AG09319 (cell line): ENCODE measurements at places on chromosomes 7 and 10.

DNA sequence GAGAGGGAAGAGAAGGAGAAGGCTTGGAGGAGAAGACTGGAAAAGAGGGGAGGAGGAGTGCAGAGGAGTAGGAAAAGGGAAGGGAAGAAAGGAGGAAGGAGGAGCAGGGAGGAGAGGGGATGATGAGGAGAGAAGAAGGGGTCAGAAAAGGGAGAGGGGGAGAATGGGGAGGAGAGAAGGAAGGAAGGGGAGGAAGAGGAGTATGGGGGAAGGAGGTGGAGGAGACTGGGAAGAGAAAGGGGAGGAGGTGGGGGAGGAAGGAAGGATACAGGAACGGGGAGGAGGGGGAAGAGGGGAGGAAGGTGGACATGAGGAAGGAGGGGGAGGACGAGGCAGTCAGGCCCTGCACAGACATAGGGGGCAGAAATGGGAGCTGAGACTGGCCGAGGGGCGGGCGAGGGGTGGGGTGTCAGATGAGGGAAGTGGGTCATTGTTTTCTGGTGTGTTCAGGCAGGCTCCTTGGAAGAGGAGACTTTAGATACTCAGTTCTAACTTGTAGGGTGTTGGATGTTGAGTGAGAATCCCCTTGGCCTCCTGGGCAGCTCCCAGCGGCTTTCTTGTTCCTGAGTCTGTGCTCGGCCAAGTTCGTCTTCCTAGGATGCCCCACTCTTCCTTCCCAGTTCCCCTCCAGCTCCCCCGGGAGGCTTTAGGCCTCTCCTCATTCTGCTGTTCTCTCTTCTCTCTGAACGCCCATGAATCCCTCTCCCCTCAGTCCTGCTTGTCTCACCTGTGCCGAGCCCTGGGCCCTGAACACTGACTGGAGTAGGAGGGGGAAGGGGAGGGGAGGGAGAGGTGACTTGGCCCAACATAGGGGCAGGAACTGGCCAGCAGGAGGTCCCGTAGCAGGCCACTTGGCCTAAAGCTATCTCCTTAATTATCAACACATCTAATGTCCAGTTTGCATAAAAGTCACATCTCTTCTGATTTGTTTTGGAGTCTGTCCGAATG, 12.8 kb upstream of the CRHR2 start:
- DNase-seq: no peak

- no peak for DNase-seq
These were observed 20.8 kb downstream of the GHRHR start for GRCh38 chr7:30984359-30985107.

- DNase-seq: no peak
These were observed 302.2 kb downstream of the ADARB2 start for GRCh38 chr10:1434912-1435692.

DNA sequence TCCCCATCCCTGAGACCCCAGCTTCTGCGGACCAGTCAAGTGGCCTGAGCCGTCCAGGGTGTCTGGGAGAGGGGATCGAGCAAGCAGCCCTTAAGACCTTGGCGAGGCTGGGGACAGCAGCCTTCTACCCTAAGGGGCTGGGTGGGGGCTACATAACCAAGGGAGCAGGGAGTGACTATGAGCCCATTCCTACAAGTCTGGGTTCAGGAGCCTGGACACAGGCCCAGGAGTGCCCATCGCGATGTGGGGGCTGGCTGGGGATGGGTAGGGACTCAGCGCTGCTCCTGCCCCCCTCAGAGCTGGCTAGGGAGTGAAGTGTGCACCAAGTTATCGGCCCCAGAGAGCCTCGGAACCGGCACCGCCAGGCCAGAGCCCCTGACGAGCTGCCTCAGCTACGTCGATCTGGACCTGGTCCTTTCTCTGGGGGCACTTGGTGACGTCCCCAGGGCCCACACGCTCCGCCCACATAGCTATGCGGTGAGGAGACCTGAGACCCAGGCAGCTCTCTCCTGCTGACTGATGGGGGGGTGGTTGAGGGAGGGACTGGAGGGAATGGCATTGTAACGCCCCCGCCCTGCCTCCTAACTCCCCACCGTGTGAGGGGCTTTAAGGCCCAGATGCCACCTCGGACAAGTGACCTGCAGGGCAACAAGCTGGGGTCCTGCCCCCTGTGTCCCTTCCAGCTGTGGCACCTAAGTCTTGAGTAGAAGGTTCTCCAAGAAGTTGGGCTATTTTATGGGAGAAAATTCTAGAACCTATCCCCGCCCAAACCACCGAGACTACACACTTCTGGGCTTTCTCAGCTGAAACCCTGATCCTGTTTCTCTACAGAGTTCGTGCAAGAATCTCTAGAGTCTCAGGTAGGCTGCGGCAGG, 2.5 kb downstream of the SAP25 start:
- no peak for DNase-seq

- no peak for DNase-seq
These were observed 486.1 kb upstream of the COBL start for GRCh38 chr7:51802718-51803117.

DNA sequence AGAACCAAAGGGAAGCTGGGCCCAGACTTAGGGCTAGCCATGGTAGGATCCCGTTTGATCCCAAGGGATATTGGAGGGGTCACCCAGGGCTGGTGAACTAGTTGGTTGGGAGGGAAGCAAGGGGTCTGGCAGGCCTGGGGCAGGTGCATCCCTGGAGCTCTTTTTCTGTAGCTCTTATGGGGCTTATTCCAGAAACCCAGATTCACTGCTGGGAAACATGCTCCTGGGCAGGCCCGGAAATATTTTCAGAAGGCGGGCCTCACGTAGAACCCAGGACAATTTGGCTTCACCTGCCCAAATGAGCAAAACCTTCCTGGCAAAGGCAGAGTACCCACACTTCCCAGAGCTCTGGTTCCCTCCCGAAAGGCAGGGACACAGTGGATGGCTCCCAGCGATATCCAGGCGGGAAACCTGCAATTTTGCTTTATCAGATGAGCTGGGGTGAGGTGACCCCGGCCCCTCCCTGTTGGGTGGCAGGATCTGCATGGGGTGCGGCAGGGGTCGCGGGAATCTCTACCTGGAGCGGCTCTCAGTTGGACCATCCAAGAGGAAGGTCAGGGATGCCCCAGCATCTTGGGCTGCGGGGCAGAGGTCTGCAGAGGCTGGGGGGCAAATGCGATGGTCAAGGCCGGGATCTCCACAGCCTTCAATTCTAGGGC, 533.9 kb downstream of the TCERG1L start:
- no peak for DNase-seq

DNA sequence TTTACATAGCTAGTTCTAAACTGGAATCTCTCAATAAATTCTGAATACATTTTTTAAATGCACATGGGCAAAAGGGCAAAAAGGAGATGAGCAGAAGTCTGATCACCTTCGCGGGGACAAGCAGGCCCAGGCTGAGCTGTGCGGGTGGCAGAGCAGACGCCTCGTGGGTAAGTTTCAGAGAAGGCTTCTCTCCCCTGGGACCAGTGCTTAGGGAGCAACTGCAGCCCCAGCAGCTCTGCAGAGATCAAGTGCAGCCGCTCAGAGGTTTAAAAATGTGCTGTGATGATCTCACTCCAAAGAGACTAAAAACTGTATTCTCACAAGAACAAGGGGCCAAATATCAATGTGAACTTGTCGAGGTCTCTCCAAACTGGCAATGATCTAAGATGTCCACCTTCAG, 264.3 kb upstream of the RNF32 start:
- no peak for DNase-seq

DNA sequence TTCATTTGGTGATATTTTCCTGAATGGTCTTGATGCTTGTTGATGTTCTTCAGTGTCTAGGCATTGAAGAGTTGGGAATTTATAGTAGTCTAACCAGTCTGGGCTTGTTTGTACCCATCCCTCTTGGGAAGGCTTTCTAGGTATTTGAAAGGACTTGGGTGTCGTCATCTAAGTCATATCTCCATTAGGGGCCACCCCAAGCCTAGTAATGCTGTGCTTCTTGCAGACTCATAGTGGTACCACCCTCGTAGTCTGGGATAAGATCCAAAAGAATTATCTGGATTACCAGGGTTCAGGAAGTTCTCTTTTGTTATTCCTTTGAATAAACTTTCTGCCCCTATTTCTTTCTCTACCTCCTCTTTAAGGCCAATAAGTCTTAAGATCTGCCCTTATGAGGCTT, 319.4 kb upstream of the MYO3A start:
- no peak for DNase-seq

- DNase-seq: no peak
These were observed 352.3 kb upstream of the KLF6 start for GRCh38 chr10:4137299-4137698.

- DNase-seq: no peak
These were observed 259.4 kb downstream of the CCSER2 start for GRCh38 chr10:84587789-84588188.

- peak; percentile 83 for DNase-seq
These were observed 1.2 kb downstream of the KLF6 start for GRCh38 chr10:3783682-3784432.

DNA sequence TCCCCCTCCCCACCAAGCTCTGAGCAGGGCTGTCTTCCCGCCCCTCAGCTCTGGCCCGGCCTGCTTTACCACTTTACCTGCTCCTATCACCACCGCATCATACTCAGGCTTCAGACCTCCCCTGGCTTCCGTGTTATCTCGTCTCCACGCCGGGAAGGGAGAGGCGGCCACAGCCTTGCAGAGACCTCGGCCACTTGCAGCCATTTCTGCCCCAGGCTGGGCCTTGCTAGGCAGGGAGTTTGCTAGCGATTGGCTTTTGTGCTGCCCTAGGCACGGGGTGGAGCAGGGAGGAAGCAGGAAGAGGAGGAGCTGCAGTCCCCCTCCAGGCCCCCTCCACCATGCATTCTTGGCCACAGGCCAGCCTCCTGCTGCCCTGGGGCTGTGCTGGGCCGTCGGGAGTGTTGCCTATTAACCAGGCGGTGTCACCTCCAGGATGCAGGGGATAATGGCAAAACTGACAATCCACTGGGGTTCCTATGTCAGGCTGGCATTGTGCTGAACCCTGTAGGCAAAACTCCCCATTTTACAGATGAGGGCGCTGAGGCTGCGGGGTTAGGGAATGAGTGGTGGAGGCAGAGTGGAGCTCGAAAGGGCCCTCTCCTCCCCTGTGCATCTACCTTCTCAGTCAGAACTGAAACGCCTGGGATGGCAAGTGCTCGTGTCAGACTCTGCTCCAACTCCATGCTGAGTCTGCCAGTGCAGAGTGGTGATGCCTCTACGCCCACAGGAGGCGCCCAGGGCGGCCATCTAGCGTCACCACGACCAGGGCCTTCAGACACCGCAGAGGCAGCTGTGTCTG, at the start of gene PYROXD2:
PYROXD2 (minus strand) TSS at position 251 of the 799 bp plus-strand sequence; CDS start at position 204, 47 bp downstream.
- DNase-seq: peak; percentile 86

DNA sequence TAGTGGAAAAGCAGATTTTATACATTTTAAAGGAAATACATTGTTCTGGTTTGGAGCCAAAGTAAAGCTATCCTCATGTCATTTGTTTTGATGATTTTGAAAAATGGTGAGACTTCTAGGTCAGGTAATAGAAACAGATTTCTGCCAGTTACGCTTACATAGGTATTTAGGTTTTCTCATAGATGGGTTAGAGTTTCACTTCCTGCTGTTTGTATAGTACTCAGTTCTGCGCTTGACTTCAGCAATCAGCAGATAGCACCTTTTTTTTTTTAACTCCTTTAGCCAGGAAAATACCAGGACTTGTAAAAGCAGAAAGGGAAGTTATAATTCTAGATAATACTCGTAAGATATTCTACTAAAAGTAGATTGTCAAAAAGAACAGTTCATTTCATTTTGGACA, 209.8 kb upstream of the POM121L12 start:
- no peak for DNase-seq
